Stimulated activated CD8-positive, alpha-beta memory T cell treated with anti-CD3 and anti-CD28 coated beads, Interleukin-4, amount 100 ng/mL, for 24 hours (primary cell): ENCODE measurements at places on chromosomes 7 and 10.

- no peak for DNase-seq
Measured at GRCh38 chr10:69439813-69440506, 11.3 kb upstream of the TSPAN15 start.

DNA sequence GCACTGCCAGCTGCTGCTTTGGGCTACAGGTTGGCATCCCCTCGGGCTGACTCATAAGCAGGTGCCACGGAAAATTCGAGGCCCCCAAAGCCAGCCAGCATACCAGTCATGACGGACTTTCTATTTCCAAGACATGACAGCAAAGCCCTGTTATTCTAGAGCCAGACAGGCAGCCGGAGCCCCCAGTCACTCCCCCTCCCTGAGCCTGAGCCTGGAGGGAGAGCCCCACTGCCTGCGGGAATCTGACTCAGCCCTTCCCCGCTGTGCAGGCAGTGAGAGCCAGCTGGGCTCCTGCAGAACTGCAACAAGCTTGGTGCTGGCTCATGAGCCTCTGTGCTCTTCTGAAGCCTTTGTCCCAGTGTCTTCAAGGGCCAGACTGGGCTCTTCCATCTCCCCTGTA, 15.8 kb downstream of the BTBD16 start:
- no peak for DNase-seq

DNA sequence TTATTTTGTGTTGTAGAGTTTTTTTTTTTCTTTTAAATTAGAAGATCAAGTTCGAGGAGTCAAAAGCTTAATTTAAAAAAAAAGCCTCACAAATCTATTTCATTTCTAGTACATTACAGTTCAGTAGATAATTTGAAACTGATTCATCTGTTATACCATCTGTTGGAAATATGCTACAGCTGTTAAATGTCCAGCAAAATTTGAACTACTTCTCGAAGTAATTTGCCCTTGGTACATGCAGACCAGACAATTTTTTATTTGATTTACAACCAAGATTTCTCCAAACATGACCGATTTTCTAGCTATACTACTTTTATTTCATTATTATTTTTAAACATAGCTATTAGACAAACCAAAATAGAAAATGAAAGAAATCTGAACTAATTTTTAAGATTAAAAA, 647.9 kb downstream of the CNTNAP2 start:
- no peak for DNase-seq

- no peak for DNase-seq
Measured at GRCh38 chr7:26490640-26491624, 199.3 kb downstream of the SNX10 start.

DNA sequence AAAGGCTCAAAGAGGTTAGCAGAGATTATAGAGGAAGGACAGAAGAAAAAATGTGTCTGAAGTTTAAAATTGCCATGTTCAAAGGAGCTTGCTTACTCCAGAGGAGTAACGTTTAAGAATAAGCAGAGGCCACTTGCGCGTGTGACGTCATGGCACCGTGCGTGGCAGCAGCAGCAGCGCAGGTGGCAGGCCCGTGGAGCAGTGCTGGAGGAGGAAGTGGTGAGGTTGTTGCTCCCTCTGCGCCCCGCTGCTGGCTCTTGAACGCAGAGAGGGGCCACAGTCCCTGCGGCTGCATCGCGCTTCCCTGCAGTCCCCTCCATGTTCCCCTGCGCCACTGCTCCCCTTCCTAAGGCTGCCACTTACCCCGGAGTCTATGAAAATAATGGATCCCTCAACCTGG, 37.5 kb downstream of the GDI2 start:
- peak; percentile 55 for DNase-seq

DNA sequence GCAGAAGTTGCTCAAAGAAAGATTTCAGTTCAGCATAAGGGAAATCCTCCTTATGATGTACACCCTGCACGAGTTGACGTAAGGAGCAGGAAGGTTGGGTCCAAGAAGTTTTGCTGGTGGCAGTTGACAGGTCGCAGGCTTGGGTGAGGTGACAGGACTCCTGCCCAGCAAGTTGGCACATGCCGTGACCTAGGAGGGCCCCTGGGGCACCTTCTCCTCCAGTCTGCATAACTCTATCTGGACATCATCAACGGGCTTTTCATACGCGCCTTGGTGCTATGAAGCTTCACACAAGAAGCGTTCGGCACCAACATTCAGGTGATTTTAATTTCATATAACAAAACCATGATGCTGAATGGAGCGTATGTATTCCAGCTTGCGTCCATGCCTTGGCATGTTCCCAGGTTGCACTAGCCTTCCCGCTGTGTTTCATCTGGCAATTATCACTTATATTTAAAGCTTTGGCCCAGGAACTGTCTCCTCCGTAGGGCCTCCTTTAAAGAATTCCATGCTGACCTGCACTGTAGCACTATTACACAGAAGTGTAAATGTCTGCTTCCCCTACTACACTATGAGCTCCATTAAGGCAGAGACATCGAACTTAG, 651.6 kb upstream of the FOXK1 start:
- no peak for DNase-seq

- no peak for DNase-seq
Measured at GRCh38 chr7:83677180-83677866, 28.4 kb upstream of the SEMA3E start.

DNA sequence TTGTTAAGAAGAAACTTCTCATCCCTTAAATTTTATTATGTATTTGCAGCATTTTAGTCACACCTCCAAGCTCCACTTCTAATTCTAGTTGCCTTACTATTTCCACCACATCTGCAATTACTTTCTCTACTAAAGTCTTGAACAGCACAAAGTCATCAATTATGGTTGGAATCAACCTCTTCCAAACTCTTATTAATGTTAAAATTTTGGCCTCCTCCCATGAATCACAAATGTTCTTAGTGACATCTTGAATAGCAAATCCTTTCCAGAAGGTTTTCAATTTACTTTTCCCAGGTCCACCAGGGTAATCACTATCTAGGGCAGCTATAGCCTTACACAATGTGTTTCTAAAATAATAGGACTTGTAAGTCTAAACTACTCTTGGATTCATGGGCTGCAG, 126.3 kb upstream of the POM121L12 start:
- DNase-seq: no peak

DNA sequence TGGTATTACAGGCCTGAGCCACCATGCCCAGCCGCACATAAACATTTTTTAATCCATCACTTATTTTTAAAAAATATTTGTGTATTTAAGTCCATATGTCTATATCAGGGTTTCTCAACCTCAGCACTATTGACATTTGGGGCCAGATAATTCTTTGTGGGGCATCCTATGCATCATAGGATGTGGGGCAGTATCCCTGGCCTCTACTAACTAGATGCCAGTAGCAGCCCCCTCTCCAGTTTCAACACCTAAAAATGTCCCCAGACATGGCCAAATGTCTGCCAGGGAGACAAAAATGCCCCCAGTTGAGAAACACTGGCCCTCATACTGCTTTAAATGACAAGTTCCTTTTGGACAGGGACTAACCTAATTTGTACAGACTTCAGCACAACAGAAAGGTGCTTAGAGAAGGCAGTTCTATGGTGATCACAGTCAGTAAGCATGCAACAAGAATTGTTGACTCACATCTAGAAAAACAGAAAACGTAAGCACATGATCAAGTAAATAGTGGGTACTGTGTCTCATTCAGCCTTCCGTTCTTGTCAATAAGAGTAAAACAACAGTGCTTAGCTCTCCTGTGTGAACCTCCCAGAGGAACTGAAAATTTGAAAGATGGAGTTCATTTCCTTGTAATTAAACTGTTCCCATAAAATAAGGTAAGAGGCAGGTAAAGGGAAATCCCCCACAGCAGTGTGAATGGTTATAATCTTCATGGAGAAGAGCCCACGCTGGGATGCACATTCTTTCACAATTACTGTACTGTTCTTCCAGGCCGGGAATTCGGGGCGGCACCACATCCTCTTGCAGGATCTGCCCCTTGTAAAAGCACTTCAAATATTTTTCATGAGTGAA, 17.3 kb upstream of the ADRB1 start:
- no peak for DNase-seq

DNA sequence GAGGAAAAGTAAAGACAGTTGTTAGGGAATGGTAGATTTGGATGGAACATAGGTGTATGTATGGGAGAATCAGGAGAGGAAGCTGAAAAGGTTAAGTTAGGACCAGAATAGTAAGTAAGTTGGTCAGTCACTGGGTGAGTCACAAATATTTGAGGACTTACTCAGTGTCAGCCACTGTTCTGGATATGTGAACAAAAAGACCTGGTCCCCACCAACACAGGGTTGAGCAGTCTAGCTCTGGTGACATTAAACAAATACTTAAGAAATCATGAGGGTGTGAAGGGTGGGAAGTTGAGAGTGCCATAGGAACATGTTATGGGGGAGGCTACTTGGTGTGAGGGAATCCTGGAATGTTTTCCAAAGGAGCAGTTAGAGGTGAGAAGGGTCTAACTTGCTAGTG, 246.9 kb downstream of the PTEN start:
- DNase-seq: no peak

GRCh38 chr7:4185136-4185535, 497.0 kb upstream of the FOXK1 start:
- no peak for DNase-seq

DNA sequence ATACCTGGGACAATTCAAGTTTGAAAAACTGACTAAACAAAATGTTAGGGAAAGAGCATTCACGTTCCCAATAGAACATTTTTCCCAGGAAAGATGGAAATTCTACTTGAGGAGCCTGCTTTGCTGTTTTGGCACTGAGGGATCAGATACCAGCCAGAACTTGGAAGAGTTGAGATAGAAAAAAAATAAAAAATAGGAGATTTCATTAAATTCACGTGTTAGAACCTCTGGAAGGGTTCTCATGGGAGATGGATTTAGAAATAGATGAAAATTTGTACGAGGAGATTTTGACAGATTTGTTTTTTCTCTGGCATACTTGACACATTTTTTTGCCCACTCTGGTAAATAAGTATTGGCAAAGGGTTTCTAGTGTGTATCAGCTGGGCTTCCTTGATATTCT, 63.7 kb downstream of the CELF2 start:
- no peak for DNase-seq

DNA sequence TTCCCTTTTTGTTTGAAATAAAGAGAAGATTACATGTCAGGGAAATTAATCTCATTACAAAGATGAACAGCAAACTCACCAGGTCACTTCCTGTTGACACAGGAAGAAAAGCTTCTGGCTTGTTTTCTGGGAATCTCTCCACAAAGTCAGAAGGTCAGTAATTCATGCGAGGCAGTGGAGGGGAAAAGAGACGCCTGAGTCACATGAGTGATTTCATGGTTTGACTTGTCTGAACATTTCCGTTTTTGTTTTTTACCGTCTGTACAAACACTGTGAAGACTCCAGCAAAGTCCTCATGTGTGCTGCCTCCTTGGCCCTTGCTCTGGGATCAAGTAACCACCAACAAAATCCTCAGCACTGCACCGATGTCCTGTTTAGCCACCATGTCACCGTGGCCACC, 2.5 kb upstream of the HABP2 start:
- DNase-seq: no peak

GRCh38 chr7:142376356-142376997, 118.6 kb upstream of the PRSS58 start:
- DNase-seq: no peak

GRCh38 chr10:50823789-50824188, 61.6 kb downstream of the A1CF start:
- DNase-seq: no peak

- no peak for DNase-seq
Measured at GRCh38 chr10:34655286-34656170, 159.6 kb downstream of the PARD3 start.

- DNase-seq: no peak
Measured at GRCh38 chr10:78300526-78300925, 266.9 kb downstream of the RPS24 start.

GRCh38 chr10:110629680-110630191, 14.4 kb upstream of the RBM20 start:
- DNase-seq: no peak

DNA sequence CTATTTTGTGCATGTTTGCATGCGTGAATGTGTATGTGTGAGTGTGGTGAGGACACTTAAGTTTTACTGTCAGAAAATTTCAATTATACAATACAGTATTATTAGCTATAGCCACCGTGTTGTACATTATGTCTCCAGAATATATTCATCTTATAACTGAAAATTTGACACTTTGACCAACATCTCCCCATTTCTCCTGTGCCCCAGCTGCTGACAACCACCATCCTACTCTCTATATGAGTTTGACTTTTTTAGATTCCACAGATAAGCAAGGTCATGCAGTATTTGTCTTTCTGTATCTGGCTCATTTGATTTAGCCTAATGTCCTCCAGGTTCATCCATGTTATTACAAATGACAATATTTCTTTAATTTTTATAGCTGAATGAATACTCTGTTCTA, 195.0 kb downstream of the GPR37 start:
- DNase-seq: no peak

DNA sequence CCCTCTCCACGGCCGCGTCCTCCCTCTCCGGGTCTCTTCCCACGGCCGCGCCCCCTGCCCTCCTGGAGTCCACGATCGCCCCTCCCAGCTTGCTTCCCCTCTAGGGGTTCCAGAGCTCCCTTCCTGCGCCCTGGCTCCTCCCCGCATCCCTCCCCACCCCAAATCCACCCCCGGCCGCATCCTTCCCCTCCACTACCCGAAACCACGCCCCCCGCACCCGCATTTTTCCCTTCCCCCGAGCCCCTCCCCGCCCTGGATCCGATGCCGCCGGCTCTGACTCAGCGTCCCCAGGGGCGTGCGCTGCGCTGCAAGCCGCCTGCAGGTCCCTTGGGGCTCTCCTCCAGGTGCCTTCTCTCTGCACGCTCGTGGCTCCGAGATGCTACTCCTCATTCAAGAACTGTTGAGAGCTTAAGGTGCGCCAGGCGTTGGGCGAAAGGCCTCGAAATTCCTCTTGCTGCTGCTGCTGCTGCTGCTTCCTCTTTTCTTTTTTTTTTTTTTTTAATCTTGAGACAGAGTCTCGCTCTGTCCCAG, 372 bp upstream of the TMEM130 start:
- DNase-seq: peak; percentile 62

DNA sequence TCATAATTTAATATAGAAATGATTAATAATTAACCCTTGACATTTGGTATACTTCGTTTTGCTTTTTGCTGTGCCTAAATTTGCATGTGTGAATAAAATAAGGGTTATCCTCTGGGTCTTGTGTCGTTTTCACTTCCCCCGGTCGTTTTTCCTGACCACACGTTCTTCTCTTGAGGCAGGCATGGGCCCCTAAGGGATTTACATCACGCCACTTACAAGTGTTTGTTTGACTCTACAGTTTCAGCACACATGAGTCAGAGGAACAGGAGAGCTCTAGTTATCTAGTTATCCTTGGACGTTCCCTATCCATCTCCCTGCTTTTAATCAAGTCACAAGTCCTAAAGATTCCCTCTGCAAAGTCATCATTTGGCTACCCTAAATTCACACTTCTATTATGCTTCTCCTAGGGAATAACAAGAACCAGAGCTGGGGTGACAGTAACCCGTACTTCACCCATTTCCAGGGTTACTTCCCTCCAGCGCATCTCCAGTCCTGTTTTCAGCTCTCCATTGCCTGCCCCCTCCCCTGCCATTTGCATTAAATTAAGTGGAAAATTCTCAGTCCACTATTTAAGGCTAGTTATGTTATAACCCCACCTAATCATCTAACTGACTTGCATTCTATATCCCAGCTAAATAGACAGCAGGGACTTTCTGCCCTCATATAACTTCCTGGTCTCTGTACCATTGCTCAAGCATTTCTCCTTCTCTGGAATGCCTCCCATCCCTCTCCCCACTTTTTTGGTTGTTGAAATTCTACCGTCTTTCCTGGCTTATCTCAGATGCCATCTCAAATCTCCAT, 206.9 kb downstream of the PTEN start:
- no peak for DNase-seq
